Bone marrow (tissue), 2 donors: ENCODE measurements at places on chromosomes 3 and 15.

DNA sequence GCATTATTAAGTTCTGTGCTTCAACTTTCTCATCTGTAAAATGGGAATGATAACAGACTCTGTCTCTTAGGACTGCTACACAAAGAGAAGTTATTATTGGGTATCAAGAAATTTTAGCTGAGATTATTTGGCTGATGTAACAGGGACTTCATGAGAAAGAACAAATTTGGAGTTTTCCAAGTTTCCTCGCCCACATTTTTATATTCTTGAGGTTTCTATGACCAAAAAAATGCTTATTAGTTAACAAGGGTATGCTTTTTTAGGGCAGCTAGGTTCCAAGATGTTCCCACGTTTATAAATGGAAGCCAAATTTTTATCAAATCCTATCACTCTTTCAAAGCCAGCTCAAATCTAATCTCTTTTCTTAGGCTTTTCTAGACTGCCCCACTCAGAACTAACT is 50.6 kb upstream of the C3orf80 start:
- DNase-seq = no peak

DNA sequence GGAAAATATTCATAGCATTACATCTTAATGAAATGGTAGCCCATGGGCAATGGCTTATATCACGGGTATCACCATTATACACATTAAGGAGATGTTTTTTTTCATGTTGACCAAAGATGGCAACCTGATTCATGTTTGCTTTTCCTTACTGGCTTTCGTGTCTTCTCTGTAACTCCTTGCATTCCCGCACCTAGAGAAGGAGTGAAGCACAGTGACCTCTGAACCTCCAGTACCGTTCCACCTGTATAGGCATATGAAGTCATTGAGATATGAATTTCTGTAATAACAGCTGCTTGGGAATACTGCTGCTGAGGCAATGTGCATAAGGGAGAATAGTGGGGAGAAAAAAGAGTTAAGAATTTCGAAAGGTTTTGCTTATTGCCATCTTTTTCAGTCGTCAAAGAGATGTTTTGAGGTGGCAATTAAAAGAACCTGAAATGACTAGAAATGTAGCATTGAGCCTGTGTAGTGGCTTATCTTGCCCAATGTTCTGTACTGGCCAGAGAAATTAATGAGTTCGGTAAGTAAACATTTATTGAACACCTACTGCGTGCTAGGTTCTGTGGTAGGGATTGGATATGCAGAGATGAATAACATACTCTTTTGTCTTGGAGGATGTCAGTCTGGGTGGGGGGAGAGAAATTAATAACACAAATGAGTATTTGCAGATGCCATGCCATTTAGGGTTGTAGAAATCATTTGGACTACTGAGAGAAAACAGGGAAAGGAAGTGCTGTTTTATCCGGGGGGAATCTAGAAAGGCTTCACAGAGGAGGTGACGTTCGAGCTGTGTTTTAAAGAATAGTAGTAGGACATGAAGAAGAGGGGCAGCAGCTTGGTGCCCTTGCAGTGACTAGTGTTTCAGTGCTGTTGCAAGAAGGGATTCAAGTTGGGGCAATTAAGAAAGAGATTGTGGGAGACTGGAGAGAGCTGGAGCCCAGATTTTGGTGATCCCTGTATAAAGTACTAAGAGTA is 2.5 kb downstream of the FEM1B start:
- DNase-seq = no peak

- no peak for DNase-seq
Observed at GRCh38 chr15:85941186-85941855, 138.3 kb upstream of the AGBL1 start.

DNA sequence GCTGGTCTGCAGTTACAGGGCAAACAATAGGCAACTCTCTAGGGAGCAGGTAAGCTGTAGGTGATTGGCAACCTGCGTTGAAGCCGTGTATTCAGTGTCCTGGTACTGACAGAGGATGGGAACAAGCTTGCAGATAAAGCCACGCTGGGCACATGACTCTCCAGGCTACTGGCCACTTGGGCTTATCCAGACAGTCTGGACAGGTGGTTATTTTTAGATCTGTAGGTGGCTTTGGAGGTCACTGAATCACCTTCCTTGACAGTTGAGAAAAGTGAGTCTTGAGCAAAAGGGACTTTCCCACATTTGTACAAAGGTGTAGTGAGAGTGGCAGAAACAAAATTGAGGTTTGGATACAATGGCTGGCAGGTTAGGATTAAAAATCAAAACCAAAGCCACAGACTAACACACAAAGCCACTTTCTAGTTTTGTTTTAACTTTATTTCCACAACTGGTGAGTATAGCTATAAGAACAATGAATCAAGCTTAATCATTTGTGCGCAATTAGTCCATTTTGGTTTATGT is 22.3 kb upstream of the IL1RAP start:
- no peak for DNase-seq

DNA sequence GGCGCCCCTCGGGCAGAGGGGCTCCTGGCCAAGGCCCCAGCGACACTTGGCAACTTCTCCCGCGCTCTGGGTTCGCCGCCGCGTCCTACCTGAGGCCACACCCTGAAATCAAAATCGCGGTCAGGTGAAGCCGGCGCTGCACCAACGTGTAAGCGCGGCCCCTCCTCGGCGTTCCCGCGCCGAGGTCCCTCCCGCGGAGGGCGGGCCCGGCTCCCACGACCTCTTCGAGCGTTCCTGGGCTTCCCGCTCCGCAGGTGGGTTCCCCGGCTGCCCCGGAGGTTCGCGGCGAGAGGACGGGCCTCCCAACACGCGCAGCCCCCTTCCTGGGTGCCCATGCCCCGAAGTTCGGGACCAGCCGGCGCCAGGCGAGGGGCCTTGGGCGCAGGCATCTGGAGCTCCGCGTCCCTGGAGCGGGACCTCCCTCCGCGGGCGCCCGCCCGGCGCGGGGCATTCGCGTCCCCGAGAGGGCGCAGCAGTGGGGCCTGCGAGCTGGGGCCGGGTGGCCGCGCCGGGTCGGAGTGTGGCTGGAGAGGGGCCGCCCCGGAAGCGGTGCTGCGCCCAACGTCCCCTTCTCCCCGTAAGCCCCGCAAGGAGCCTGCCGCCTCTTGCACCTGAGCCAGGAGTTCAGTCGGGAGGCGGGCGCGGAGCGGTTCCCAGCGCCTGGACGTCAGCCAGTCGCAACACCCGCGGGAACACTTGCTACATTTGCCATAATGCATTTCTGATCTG is 13.7 kb downstream of the PAK6 start:
- DNase-seq = no peak

- DNase-seq = no peak
Observed at GRCh38 chr3:56975567-56975966, 84.9 kb upstream of the SPATA12 start.

GRCh38 chr3:188310270-188310710 is 156.3 kb downstream of the LPP start:
- DNase-seq = no peak

GRCh38 chr3:104132566-104133403 is 1233.9 kb upstream of the ALCAM start:
- DNase-seq = no peak

GRCh38 chr15:74960286-74960685 is 3.7 kb upstream of the RPP25 start:
- DNase-seq = no peak
